ENCODE measurements at places on chromosomes 2 and 18. TPM values are rescaled to one million over a fixed set of nuclear protein-coding genes. Genes with fewer than 3 reads are reported as not detected.

Gene ANKRD30B
- 1.6 TPM for total RNA-seq

Gene SLC9A4
- 0.42 TPM for total RNA-seq

Gene UGT1A3
- total RNA-seq: not detected

Gene SULT6B1
- total RNA-seq: not detected

Gene ATP8B1
- 7.2 TPM for total RNA-seq

Gene WNT6
- total RNA-seq: 0.37 TPM
